ENCODE measurements at places on chromosomes 11 and 22. TPM values are rescaled to one million over a fixed set of nuclear protein-coding genes. Genes with fewer than 3 reads are reported as not detected.
A peak's percentile ranks its signal among the peaks of the same experiment; 100 is the strongest.

The ANKK1 gene
- 0.22 TPM for total RNA-seq

The NNMT gene
- 1.7 TPM for total RNA-seq

The SULT4A1 gene
- 15.7 TPM for total RNA-seq

The SSH3 gene
- total RNA-seq: 1.4 TPM

The SLC16A8 gene
- 3.1 TPM for total RNA-seq

The GGT5 gene
- not detected for total RNA-seq

DNA sequence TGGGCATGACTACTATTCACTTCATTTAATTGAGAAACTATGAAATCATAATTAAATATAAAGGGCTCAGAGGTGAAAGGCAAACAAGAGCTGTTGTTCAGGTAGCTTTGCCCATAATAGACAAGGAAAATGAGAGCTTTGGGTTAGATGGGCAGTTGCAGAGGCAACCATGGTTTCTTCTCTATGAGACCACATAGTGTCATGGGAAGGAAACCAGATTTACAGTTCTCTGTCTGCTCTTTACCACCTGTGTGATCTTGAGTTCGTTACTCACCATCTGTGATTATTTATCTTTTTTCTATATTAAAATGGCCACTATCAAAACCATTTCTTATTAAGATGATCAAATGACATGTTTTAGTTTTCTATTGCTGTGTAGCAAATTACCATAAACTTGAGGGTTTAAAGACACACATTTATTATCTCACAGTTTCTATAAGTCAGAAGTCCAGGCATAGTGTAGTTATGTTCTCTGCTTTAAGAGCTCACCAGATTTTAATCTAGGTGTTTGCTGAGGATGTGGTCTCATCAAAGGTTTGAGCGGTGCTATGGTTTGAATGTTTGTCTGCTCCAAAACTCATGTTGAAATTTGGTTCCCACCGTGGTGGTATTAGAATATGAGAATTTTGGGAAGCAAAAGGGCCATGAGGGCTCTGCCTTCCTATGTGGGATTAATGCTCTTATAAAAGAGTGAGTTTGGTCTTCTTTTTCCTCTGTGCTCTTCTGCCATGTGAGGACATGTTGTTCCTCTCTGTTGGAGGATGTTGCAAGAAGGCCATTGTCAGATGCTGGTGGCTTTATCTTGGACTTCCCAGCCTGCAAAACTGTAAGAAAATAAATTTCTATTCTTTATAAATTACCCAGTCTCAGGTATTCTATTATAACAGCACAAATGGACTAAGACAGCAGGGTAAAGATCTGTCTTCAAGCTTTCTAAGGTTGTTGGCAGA, 38.2 kb downstream of the OR2AG2 start:
- no peaks in the 10 kb centered on the region for H3K4me1 ChIP-seq
- no peak for DNase-seq
- no peak overlapping the region for H3K27ac ChIP-seq
- H3K4me3 ChIP-seq: no peak overlapping the region
- no peaks in the 10 kb centered on the region for H3K27me3 ChIP-seq

GRCh38 chr22:23574371-23574811, 5.7 kb downstream of the IGLL1 start:
- no peak overlapping the region for H3K27ac ChIP-seq
- no peaks in the 10 kb centered on the region for H3K36me3 ChIP-seq
- H3K4me1 ChIP-seq: no peaks in the 10 kb centered on the region
- no peak for DNase-seq

GRCh38 chr11:91513734-91514133, 710.9 kb upstream of the FAT3 start:
- no peak overlapping the region for H3K4me3 ChIP-seq
- DNase-seq: peak; percentile 5
- H3K27me3 ChIP-seq: no peaks in the 10 kb centered on the region

DNA sequence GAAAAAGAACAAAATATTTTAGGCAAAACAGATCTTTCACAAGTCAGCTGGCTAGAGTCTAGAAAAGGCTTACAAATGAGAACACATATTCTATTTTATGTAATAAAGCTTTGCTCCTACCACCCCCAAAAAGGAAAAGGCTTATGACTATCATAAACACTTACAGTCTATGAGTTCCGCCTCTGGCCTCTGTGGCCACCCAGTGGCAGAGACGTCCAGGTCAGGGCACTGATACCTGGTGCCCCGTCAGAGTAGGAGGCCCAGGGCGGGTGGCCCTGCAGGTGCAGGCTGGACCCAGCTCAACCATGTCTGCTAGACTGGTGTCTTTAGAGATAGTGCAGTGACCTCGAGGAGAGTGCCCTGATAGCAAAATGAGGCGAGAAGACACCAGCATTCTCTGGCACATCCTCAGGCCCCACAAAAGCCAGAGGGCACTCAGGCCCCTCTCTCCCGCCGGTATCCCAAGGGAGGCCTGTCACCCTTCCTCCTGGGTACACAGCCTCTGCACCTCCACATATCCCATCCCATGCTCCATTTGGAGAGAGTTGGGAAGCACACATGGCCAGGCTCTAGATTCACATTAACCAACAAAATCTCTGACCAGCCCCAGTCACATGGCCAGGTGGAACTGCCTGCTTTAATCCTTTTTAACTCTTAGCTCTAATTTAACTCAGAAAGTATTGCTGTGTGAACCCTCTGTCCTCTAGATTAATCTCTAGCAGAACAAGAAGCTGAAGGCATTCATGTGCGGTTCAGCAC, 27.3 kb upstream of the SERPIND1 start:
- no peak overlapping the region for H3K4me3 ChIP-seq
- H3K36me3 ChIP-seq: no peaks in the 10 kb centered on the region
- H3K27me3 ChIP-seq: no peaks in the 10 kb centered on the region
- H3K27ac ChIP-seq: no peak overlapping the region
- DNase-seq: no peak

- peaks cover 19% of the 10 kb centered on the region for H3K4me1 ChIP-seq
- no peak overlapping the region for H3K4me3 ChIP-seq
- no peaks in the 10 kb centered on the region for H3K27me3 ChIP-seq
- H3K27ac ChIP-seq: no peak overlapping the region
- no peaks in the 10 kb centered on the region for H3K36me3 ChIP-seq
These were observed 23.3 kb upstream of the PPP6R3 start for GRCh38 chr11:68436985-68437926.

- no peak overlapping the region for H3K4me3 ChIP-seq
- H3K27ac ChIP-seq: no peak overlapping the region
- H3K27me3 ChIP-seq: no peaks in the 10 kb centered on the region
These were observed 357.7 kb upstream of the ARHGAP42 start for GRCh38 chr11:100329352-100329751.

DNA sequence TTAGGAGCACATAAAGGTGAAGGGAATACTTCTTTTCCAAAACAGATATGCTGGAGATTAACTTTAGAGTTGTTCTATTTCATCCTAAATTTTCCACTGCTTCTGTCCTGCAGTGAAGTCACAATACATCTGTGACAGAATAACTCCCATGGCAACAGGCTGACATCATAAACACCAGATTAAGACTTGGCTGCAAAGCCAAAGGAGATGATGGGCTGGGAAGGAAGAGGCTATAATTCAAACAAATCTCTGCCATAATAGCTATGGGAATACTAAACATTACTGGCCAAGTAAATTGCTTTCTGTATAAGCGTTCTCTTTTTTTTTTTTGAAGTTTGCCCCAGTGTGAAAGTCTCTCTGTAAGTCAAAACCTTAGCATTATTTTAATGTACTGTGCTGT, 107.7 kb downstream of the CADM1 start:
- H3K27ac ChIP-seq: no peak overlapping the region
- H3K4me1 ChIP-seq: peaks cover 12% of the 10 kb centered on the region
- DNase-seq: no peak
- H3K4me3 ChIP-seq: no peak overlapping the region

GRCh38 chr11:43925063-43925931, 17.1 kb upstream of the C11orf96 start:
- H3K4me3 ChIP-seq: no peak overlapping the region
- H3K27ac ChIP-seq: no peak overlapping the region
- H3K4me1 ChIP-seq: peaks cover 25% of the 10 kb centered on the region
- DNase-seq: no peak

DNA sequence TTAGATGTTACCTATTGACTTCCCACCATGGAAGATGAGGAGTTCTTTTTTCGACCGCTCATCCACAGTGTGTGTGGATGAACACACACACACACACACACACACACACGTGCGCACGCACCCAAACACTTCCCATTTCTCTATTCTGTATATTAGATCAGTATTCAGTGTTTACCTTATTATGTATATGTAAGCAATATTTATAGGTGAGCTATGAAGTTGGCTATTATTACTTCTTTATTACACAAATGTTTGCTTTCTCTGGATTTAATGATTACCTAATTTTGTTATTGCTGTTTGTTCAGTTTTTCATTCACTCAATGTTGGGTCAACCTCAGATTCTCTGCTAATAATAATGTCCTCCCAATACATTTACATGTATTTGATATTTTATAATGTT, 721.0 kb downstream of the NELL1 start:
- H3K27ac ChIP-seq: no peak overlapping the region
- no peaks in the 10 kb centered on the region for H3K36me3 ChIP-seq
- DNase-seq: no peak
- no peaks in the 10 kb centered on the region for H3K4me1 ChIP-seq
- H3K27me3 ChIP-seq: no peaks in the 10 kb centered on the region

- peaks cover 62% of the 10 kb centered on the region for H3K27me3 ChIP-seq
- H3K4me3 ChIP-seq: no peak overlapping the region
- H3K4me1 ChIP-seq: peaks cover 9% of the 10 kb centered on the region
- H3K27ac ChIP-seq: no peak overlapping the region
- H3K36me3 ChIP-seq: no peaks in the 10 kb centered on the region
These were observed 17.4 kb downstream of the LMO2 start for GRCh38 chr11:33874433-33874832.

DNA sequence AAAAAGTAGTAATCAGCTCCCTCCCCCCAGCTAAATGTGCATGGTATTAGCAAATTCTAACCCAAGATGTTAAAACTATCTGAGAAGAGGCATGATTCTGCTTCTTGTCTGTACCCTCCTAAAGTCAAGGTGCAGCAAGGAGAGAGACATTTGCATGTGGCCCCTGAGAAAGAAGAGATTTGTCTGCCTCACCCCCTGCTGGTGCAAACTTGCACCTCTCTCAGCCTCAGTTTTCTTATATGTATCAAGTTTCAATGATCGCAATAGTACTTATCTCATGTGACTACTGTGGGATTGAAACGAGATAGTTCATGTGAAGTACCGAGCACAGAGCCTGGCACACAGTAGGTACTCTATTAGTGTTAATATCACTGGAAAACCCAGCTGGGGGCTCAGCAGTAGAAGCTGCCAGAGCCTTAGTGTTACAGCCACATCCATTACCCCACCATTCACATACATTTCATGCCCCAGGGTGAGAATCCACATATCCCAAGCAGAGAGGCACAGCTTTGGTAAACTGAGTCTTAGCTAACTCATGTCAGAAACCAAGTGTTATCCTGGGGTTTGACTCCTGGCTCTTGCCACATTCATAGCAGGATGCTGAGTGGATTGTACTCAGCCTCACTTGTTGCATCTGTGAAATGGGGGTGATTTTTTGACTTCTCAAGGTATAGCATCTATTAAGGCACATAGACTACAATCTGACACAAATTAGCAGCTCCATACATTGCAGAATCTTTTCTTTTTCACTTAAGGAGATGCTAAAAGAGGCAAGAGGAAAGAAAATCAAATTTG, 24.9 kb downstream of the CD44 start:
- no peaks in the 10 kb centered on the region for H3K27me3 ChIP-seq
- DNase-seq: no peak
- H3K4me3 ChIP-seq: no peak overlapping the region
- H3K27ac ChIP-seq: no peak overlapping the region
- no peaks in the 10 kb centered on the region for H3K36me3 ChIP-seq

DNA sequence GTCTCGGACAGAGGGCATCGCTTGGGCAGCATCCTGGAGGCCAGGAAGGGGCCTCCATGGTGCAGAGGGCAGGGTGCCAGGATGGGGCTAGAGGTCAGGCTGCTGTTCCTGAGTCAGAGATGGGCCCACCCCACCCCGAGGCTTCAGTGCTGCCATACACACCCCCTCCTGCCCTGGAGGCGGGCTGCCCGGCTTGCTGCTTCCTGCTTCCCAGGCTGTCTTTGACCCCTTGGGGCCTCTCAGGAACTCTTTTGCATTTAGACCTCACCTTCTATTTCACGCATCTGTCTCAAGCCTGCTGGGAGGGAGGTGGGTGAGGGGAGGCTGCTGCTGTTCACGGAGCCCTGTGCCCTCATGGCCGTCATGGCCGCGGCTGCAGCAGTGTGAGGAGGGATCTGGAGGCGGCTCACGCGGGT, 6.6 kb upstream of the GRAMD4 start:
- H3K27ac ChIP-seq: no peak overlapping the region
- DNase-seq: no peak
- peaks cover 11% of the 10 kb centered on the region for H3K4me1 ChIP-seq

DNA sequence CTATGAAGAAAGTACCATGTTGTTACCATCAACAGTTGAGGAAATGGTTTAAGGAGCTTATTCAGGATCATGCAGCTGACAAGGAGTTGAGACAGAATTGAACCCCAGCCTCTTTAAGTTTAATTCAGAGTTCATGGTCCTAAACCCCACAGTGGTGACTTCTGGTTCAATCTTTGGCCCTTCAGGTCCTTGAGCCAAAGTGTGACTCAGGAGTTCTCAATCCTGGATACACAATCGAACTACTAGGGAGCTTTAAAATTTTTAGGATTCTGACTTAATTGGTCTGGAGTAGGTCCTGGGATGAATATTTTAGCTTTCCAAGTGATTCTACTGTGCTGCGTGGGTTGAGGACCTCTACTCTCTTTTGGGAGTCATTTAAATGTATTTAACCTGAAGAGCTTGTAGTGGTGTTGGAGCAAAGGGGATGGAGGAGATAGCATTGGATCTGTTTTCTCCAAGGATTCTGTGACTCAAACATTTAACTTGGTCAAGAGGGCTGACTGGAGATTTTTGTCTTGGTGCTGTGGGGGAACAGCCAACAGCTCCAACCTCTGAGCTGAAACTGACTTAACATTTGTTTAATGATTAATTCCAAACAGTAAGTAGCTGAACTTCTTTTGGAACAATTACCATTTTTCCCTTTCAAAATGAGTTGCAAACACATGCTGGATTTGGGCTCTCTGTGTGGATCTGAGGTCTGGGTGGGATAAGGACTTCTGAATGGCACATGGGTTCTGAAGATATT, 80.1 kb downstream of the INSC start:
- H3K4me1 ChIP-seq: no peaks in the 10 kb centered on the region
- H3K27ac ChIP-seq: no peak overlapping the region
- no peaks in the 10 kb centered on the region for H3K36me3 ChIP-seq
- no peaks in the 10 kb centered on the region for H3K27me3 ChIP-seq
- DNase-seq: no peak

DNA sequence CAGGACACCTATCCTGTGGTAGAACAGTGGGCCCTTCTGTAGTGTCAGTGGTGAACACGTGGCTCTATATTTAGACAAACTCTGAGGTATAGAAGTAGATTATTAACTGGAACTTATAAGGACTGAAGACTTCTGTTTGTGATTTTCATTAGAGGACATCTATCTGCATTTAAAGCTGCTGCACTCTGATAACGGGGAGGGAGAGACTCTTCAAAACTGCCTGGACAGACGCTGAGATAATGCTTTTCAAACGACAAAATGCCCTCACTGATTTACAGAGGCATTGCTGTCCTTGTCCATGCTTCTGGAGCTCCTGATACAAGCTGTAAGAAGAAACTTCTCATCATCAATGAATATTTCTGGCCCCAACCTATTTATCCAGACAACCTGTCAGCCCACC, 425.2 kb downstream of the OPCML start:
- H3K27me3 ChIP-seq: no peaks in the 10 kb centered on the region
- no peak for DNase-seq
- H3K27ac ChIP-seq: no peak overlapping the region

- no peak for DNase-seq
- peaks cover 18% of the 10 kb centered on the region for H3K27me3 ChIP-seq
These were observed 3.0 kb upstream of the YPEL4 start for GRCh38 chr11:57652662-57653061.
